AG20443 (cell line): ENCODE measurements at places on chromosomes 3 and 15.
A peak's percentile ranks its signal among the peaks of the same experiment; 100 is the strongest.

GRCh38 chr15:83723216-83723615 lies 69.3 kb downstream of the ADAMTSL3 start:
- no peak for DNase-seq

DNA sequence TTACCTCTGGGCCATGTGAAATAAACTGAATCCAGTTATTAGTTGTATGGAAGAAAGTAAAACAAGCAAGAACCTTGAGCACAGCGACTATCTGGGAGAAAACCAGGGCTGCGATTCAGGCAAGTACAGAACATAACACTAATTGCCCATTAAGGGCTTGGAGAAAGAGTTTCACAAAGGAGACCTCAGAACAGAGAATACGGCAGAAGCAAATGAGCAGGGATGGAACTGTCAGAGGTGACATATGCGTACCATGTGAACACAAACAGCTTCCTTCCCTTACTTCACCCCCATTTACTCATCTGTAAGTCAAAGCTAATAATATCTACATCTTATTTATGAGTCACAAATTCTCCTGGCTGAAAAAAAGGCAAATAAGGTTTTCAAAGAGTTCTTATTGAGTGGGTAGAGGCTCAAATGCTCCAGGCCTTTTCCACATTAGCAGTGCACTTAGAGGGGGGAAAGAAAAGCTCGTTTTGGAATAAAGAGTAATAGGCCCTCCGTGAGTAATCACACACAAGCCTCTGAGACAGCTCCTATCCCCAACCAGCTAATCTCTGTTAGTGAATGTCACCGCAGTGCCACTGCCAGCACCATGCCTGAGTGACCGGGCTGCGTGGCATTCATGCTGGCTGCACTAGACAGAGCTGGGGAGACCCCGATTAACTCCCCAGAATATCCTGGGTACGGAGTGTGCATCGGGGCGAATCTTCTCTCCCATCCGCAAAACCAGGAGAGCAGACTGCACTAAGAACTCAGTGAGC lies 2.6 kb downstream of the PCSK6 start:
- DNase-seq, result no peak

DNA sequence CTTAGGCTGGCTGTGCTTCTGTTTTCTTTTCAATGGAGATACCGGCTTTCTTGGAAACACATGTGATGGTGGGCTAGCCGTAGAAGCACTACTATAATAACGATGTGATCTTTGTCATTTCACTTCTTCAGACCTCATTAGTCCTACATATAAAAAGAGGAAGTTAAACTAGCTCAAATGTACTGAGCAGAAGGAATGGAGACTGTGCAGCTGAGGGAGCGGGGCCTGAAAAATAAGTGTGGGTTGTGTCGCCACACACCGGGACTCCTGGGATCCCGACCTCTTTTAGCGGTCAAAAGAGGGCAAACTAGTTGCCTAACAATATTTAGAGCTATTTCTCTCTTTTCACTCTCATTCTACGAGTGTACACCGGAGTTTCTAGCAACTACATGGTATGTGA lies 1.0 kb upstream of the RNF7 start:
- DNase-seq, result no peak

- no peak for DNase-seq
Measured at GRCh38 chr15:27784107-27784506, 315.0 kb downstream of the OCA2 start.

DNA sequence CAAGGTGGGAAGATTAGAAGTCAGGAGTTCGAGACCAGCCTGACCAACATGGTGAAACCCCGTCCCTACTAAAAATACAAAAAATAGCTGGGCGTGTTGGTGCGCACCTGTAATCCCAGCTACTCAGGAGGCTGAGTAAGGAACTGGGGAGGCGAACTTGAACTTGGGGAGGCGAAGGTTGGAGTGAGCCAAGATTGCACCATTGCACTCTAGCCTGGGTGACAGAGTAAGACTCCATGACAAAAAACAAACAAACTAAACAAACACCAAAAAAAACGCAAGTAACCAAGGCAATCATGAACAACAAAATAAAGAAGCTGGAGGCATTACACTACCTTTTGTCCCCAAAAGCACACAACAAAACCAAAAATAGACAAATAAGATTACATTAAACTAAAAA lies 547.3 kb upstream of the GBE1 start:
- DNase-seq, result no peak

DNA sequence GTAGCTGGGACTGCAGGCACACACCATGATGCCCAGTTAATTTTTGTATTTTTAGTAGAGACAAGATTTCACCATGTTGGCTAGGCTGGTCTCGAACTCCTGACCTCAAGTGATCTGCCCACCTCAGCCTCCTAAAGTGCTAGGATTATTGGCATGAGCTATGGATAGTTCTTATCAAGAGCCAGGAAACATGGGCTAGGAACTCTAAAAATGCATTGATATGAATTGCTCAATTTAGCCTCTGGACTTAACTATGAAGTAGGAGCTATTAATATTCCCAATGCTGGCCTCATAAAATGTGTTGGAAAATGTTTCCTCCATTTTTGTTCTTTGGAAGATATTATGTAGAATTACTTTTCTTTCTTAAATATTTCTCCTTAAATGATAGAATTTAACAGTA lies 82.8 kb upstream of the PEX5L start:
- DNase-seq, result no peak

GRCh38 chr3:17025594-17026139 lies 140.9 kb downstream of the PLCL2 start:
- no peak for DNase-seq

DNA sequence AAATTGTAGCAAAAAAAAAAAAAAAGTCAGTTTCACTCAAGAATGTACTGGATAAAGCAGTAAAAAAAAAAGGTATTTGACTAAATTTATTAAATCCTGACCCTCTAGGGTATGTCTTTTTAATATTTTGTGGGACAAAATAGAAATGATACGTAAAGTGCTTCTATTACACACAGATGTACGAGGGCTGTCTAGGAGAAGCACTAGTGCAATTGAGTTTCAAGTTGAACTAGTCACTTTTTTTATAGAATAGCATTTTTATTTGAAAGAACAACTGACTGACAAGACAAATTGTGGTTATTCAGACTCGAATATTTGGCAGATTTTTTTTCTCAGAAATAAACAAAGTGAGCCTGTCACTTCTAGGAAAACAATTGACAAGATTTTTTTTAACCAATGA lies 49.0 kb downstream of the CCDC54 start:
- no peak for DNase-seq

GRCh38 chr3:63400246-63400860 lies 122.2 kb downstream of the SYNPR start:
- no peak for DNase-seq

GRCh38 chr3:78879295-78879860 lies 888.4 kb downstream of the ROBO1 start:
- DNase-seq, result no peak

DNA sequence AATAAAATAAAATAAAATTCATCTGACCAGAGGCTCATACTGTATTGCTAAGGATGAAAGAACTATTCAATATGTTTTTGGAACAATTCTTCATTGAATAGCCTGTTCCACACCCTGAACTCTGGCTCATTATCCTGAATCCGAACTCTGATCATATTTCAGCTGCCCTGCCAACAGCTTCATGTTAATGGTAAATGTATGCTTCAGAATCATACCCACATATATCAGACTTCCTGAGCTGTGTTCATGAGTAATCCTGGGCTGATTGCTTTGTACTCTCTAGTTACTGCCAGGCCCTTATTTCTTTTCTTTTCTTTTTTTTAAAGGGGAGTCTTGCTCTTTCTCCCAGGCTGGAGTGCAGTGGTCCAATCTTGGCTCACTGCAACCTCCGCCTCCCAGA lies 11.8 kb downstream of the INO80 start:
- DNase-seq, result peak; percentile 16

DNA sequence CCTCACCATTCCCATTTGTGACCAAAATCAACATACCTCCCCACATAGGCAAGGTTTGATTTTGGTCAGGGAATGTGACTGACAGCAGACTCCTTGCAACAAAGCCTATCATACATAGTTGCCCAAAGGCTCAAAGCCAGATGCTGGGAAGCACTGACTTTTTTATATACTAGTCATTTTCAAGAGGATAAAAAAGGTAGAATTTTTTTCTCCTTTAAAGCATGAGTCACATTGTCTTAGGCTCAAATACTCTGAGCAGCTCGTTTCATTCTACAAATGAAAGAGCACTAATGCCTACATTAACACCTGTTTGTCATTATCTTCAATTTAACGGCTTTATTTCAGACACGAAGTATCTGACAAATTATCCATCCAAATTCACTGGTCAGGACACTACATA lies 36.2 kb downstream of the ICE2 start:
- DNase-seq, result peak; percentile 20

- no peak for DNase-seq
Measured at GRCh38 chr15:92821491-92822116, 78.5 kb upstream of the CHD2 start.

- no peak for DNase-seq
Measured at GRCh38 chr3:129574206-129574605, 31.2 kb downstream of the H1-8 start.

GRCh38 chr3:16551342-16551976 lies 38.0 kb upstream of the RFTN1 start:
- no peak for DNase-seq
